Midbrain (tissue), 1 donor: ENCODE measurements at places on chromosomes 11 and 22.

DNA sequence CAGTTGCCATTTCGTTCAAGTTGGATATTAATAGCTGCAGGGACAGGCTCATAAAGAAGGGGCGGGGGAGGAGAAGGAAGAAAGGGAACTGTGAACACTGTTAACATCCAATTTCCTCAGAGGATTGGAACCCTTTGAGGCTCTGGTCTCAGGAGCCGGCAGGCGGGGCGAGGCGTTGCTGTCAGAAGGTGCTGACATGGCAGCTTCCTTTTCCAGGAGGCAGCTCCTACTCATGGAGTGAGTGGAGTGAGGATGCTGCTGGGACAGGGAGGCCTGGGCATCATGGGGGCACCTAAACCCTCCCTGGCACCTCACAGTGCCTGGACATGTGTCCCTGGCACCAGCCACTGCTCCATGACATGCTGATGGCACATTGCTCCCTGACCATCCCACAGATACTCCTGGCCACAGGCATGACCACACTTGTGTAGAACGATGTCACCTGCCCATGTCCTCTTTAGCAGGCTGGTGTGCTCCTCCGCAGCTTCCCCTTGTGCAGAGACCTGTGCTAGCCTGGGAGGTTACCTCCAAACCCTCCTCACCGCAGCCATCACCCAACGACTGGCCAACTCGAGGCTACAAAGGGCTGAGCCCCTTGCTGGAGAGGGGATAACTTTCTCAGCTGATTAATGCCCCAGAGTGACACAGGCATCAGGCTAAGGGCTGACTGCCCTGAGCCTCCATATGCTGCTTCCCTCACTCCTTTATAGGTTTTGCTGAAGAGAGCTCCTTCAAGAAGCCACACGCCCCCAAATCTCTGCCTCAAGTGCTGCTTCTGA, 79.6 kb upstream of the NECTIN1 start:
- DNase-seq, result no peak

DNA sequence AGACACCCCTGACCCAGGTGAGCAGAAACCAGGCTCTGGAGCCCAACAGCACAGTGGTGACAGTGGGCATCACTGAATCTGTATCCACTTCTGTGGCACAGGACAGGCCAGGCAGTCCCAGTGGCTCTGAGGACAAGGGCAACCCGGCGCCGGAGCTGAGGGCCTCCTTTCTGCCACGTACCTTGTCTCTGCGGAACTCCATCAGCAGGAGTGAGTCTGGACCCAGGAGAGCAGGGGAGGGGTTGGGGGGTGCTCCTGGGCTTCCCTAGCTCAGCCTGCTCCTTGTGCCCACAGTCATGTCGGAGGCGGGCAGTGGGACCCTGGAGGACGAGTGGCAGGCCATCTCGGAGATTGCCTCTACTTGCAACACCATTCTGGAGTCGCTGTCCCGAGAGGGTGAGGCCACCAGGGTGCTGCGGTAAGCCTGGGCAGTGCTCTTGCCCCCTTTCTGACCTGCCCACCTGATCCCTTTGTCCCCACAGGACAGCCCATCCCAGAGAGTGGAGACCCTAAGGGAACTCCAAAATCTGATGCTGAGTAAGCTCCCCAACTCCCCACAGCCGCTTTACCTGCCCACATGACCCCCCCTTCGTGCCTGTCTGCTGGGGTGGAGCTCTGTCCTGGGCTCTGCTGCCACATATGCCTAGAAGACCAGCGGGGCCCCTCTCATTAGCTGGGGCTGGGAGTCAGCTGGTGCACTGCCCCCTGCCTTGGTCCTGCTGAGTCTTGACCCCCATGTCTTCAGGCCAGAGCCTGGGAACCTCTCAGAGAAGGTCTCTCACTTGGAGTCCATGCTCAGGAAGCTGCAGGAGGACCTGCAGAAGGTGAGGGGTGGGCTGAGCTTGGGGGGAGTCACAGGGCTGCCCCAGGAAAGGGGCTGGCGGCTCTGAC, 12.0 kb downstream of the SIPA1 start:
- DNase-seq, result no peak

GRCh38 chr11:75103380-75104026, 6.8 kb upstream of the OR2AT4 start:
- DNase-seq, result no peak

DNA sequence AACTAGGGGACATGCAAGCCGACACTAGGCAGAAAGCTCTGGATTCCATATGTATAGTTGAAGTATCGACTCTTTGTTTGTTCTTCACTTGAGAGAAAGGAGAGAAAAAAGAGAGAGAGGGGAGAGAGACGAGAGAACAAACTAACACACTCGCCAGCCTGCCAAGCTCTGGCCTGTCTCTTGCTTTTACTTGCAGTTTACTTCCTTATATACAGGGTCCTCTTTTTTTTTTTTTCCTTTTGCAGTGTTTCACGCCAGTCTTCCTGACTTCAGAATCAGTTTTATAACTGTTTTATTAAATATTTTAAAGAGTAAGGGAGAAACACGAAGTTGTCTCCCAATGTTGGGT, 19.9 kb downstream of the TEAD1 start:
- DNase-seq, result peak; percentile 69

GRCh38 chr11:8649361-8649760, 33.1 kb downstream of the TRIM66 start:
- DNase-seq, result no peak

GRCh38 chr11:123366924-123367323, 63.1 kb upstream of the GRAMD1B start:
- no peak for DNase-seq

DNA sequence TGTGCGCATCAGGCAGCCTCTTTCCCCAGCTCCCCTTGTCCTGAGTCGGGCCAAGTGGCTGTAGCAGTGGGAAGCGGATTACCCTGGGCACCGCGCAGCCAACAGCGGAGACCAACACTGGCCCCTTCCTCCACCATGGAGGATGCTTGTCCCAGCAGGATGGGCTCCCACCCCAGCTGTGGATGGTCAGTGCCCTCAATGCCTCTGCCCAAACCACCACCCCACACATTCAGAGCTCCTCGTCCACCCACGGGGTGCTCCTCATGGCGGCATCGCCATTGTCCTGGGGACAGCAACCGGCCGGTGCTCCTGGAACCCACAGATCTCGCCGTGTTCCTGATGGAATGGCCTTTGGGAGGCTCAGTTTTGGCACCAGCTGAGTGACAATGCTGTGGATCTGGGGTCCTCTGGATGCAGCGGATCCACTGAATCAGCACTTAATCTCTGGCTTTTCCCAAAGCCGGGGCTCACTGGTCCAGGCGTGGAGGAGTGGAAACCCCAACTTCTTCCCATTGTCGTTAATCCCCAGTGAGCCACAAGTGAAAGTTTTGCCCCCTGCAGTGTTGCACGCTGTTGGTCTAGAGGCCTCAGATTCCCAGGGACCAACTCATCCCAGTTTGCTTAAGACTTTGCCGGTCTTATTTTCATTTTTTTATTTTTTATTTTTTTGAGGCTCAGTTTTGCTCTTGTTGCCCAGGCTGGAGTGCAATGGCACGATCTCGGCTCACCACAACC, 4.1 kb upstream of the B4GALNT4 start:
- DNase-seq, result no peak

GRCh38 chr22:27378311-27378800, 423.2 kb downstream of the MN1 start:
- no peak for DNase-seq
